H9 (cell line): ENCODE measurements at places on chromosomes 13 and 19. TPM values are rescaled to one million over a fixed set of nuclear protein-coding genes. Genes with fewer than 3 reads are reported as not detected.
A peak's percentile ranks its signal among the peaks of the same experiment; 100 is the strongest.

ABCC4 gene
- total RNA-seq: 5.7 and 5.9 TPM in 2 replicates

DNA sequence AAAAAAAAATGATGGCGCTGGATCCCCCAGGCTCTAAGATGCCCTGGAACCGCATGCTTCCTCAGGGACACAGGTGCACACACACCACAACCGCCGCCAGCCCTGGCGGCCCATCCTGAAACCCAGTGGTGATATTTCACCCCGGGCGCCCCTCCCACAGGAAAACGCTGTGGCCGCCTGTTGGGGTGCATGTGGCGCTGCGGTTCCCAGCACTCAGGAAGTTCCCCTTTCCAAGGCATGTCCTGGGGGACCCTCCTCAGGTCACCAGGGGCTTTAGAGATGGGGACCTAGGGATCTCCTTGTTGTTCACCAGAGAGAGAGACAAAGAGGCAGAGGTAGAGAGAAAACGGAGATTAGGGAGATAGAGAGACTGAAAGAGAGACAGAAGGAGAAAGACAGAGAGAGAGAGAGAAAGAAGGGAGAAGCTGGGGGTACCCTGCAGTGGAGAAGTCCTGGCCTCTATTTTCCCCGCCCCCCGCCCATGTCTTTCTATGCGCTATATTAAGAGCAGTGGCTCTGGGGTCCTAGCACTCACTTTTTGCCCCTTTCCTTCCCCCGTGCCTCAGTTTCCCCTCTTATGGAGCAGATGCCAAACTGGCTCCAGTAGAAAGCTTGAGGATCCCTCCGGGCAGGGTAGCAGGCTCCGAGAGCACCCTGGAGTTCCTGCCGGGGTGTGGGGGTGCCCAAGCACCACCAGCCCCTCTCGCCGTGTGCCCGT is 2.3 kb downstream of the ADGRE2 start:
- no peaks in the 10 kb centered on the region for H3K27me3 ChIP-seq
- DNase-seq: peak; percentile 31
- peak overlapping the region; percentile 63 for H3K4me3 ChIP-seq
- H3K27ac ChIP-seq: no peak overlapping the region
- no peaks in the 10 kb centered on the region for H3K36me3 ChIP-seq
- H3K4me1 ChIP-seq: no peaks in the 10 kb centered on the region; the same call in 1 of the 2 replicates

IL4I1 gene
- 0.29 and 0.61 TPM in 2 replicates for total RNA-seq

GRIN2D gene
- total RNA-seq: 5.9 and 6.2 TPM in 2 replicates

SEMA6B gene
- 38.4 and 38.7 TPM in 2 replicates for total RNA-seq

SIGLEC5 gene
- not detected in 2 replicates for total RNA-seq

DNA sequence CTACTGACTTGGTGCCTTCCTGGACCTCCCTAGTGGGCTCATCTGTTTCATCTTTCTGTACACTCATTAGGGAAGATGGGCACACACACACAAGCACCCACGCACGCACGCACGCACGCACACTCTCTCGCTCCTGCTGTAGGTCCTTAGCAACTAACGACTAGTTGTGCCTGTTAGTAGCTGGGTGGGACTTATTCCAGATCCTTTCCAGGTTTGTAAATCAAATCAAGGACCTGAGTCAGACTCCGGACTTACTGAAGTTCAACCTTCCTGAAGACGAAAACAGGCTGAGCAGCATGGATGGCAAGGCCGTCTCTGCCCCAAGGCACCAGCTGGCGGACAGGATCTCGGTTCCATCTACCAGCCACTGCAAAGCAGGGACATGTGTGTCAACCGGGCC is 76.2 kb downstream of the SLC15A1 start:
- no peak overlapping the region for H3K27ac ChIP-seq

ZNF570 gene
- total RNA-seq: 5.0 and 5.9 TPM in 2 replicates

- peak overlapping the region; percentile 89 for H3K4me3 ChIP-seq
- peak overlapping the region; percentile 43 for H3K27ac ChIP-seq
- no peaks in the 10 kb centered on the region for H3K4me1 ChIP-seq
- peak; percentile 38 for DNase-seq
Measured at GRCh38 chr13:91346850-91347201, 661 bp upstream of the MIR17HG start.

FPR2 gene
- total RNA-seq: not detected in 2 replicates

DNA sequence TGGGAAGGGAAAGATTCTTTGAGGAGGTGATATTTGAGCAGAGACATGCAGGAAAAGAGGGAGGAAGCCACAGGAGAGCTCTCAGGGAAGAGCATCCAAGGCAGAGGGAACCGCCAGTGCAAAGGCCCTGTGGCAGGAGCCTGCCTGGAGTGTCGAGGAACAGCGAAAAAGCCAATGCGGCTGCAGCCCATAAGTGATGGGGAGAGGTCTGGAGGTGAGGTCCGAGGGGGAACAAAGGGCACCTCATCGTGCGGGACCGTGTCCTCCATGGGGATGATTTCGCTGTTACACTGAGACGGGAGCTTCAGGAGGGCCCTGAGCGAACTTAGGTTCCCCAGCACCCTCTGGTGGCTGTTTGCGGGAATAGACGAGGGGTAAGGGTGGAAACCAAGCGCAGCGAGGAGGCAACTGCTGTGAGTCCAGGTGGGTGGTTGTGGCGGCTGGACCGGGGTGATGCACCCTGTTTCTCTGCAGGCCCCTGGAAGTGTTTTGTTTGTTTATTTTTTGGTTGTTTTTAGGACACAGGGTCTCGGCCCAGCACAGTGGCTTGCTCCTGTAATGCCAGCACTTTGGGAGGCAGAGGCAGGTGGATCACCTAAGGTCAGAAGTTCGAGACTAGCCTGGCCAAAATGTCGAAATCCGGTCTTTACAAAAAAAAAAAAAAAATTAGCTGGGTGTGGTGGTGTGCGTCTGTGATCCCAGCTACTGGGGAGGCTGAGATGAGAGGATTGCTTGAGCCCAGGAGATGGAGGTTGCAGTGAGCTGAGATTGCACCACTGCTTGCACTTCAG is 5.9 kb upstream of the EHD2 start:
- peak; percentile 89 for DNase-seq
- H3K4me1 ChIP-seq: no peaks in the 10 kb centered on the region
- H3K27ac ChIP-seq: no peak overlapping the region
- no peak overlapping the region for H3K4me3 ChIP-seq
- no peaks in the 10 kb centered on the region for H3K27me3 ChIP-seq
- peaks cover 16% of the 10 kb centered on the region for H3K36me3 ChIP-seq
